Lung (tissue), 17 donors: ENCODE measurements at places on chromosomes 6 and 20. TPM values are rescaled to one million over a fixed set of nuclear protein-coding genes. Genes with fewer than 3 reads are reported as not detected.

DNA sequence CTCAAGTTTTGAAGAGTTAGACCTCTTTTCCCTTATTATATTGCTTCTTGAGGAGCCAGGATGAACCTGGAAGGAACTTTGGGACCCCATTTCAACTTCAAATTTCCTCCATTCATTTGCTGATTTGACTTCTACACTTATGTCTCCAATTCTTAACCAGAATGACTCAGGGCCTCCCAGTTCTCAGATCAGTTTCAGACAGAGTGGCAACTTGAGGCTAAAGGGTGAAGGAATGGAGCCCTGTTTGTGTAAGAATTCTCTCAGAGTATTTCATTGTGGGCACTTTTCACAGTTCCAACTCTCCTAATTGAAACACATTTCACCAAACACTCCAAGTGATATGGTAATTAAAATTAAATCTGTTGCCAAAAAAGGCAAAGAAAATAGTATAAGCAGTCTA lies 109.0 kb upstream of the FLRT3 start:
- H3K27ac ChIP-seq, result no peak overlapping the region
- no peaks in the 10 kb centered on the region for H3K36me3 ChIP-seq
- no peak for DNase-seq

DNA sequence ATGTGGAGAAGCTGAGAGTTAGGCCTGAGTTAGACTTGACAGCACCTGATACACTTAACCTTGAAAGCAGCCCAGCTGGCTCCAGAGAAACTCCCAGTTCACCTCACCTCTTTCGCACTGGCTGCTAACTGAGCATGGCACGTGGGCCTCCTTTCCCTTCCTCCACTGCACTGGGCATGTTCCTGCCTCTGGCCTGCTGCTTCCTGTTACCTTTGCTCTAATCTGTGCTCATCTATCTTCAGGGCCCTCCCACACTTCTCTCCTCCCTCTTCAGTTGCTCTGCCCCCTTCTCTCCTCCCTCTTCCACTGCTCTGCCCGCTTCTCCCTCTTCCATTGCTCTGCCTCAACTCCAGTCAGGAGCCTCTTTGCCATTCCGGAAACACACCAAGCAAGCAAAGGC lies 13.7 kb upstream of the UBE2V1 start:
- no peak for DNase-seq
- no peak overlapping the region for H3K4me3 ChIP-seq
- H3K36me3 ChIP-seq, result peaks cover 59% of the 10 kb centered on the region
- no peaks in the 10 kb centered on the region for H3K4me1 ChIP-seq
- H3K27ac ChIP-seq, result no peak overlapping the region
- no peaks in the 10 kb centered on the region for H3K27me3 ChIP-seq

GRCh38 chr6:112330879-112331265 lies 16.3 kb upstream of the RFPL4B start:
- H3K4me1 ChIP-seq, result no peaks in the 10 kb centered on the region
- H3K27me3 ChIP-seq, result no peaks in the 10 kb centered on the region
- no peak for DNase-seq
- H3K4me3 ChIP-seq, result no peak overlapping the region
- H3K27ac ChIP-seq, result no peak overlapping the region
- H3K36me3 ChIP-seq, result no peaks in the 10 kb centered on the region

GRCh38 chr6:32156891-32157290 lies 3.0 kb downstream of the PPT2 start:
- no peak overlapping the region for H3K4me3 ChIP-seq
- peaks cover 15% of the 10 kb centered on the region for H3K4me1 ChIP-seq
- peaks cover 26% of the 10 kb centered on the region for H3K36me3 ChIP-seq
- no peak overlapping the region for H3K27ac ChIP-seq
- no peak for DNase-seq
- peaks cover 24% of the 10 kb centered on the region for H3K27me3 ChIP-seq

- no peaks in the 10 kb centered on the region for H3K36me3 ChIP-seq
- H3K4me1 ChIP-seq, result no peaks in the 10 kb centered on the region
- no peaks in the 10 kb centered on the region for H3K27me3 ChIP-seq
Observed at GRCh38 chr6:4667591-4667990, 108.6 kb upstream of the CDYL start.

DNA sequence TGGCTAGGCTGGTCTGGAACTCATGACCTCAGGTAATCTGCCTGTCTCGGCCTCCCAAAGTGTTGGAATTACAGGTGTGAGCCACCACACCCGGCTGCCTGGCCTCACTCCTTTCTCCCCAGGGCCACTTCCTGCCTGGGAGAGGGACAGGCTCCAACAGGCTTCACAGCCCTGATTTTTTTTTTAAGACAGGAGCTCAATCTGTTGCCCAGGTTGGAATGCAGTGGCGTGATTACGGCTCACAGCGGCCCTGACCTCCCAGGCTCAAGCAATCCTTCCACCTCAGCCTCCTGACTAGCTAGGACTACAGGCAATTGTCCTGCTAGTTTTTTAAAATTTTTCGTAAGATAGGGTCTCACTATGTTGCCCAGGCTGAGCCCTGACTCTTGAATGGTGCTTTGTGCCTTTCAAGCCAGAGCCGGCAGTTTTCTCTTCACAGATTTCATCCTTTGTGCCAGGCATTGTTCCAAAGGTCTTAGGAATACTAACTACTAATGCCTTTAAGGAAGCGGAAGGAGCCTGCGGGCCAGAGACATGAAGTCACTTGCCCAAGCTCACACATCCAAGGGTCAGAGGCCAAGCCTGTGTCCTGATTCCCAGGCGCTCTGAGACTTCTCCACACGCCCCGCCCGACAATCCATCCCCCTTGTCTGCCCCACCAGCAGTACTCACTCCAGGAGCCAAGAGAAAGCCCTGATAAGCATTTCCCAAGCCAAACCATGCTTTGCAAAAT lies 19.2 kb downstream of the CAPN11 start:
- peaks cover 3% of the 10 kb centered on the region for H3K27me3 ChIP-seq
- no peaks in the 10 kb centered on the region for H3K4me1 ChIP-seq
- H3K36me3 ChIP-seq, result no peaks in the 10 kb centered on the region

- no peak overlapping the region for H3K4me3 ChIP-seq
- H3K27me3 ChIP-seq, result peaks cover 40% of the 10 kb centered on the region
- DNase-seq, result no peak
- peak overlapping the region; percentile 46 for H3K27ac ChIP-seq
- peaks cover 7% of the 10 kb centered on the region for H3K4me1 ChIP-seq
Observed at GRCh38 chr20:1946762-1947534, 46.9 kb downstream of the PDYN start.

- no peak for DNase-seq
- no peaks in the 10 kb centered on the region for H3K36me3 ChIP-seq
Observed at GRCh38 chr6:167470101-167470835, 145.4 kb downstream of the TTLL2 start.

- no peaks in the 10 kb centered on the region for H3K27me3 ChIP-seq
- H3K4me3 ChIP-seq, result no peak overlapping the region
- H3K36me3 ChIP-seq, result no peaks in the 10 kb centered on the region
- no peaks in the 10 kb centered on the region for H3K4me1 ChIP-seq
- no peak for DNase-seq
Observed at GRCh38 chr6:147231589-147231988, 27.4 kb downstream of the STXBP5 start.

DNA sequence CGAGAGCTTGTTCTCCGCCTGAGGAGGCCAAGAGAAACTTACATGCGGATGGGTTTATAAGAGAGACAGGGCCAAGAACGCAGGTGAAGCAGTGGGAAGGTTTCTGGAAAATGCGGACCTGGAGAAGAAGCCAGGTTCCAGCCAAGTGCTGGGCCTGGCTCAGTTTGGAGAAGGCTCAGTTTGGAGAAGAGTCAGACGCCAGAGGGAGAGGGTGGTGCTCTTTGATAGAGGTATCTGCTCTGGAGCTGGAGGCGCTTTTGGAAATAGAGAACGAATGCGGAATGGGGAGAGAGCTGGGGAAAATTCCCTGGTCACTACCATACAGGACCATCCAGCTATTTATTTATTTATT lies 753 bp downstream of the RSPH9 start:
- H3K36me3 ChIP-seq, result peaks cover 7% of the 10 kb centered on the region
- no peaks in the 10 kb centered on the region for H3K27me3 ChIP-seq
- H3K4me1 ChIP-seq, result peaks cover 3% of the 10 kb centered on the region
- no peak overlapping the region for H3K4me3 ChIP-seq
- DNase-seq, result no peak

DNA sequence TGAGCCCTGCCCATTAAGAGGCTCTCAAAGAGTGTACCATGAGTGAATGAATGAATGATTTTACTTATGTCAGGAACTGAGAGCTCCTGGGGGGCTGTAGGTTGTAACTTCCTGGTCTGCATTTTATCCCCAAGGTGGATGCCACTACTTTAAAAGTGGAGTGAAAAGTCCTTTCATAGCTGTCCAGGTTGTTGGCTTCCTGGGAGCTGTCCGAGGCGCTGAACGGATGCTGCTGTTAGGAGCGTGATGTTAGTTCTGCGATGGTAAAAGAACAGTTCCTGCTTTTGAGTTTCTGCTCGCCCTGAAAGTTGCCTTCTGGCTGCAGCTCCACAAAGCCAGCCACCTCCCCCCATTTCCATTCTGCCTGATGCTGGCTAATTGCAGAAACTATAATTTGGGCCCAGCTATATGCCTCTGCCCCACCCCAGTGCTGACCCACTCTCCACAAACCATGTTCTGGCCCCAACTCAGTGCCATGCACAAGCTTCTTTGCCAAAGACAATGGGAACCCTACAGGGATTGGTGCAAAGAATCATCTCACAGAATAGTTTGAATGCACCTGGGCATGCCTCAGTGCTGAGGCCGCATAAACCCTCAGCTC lies 330.9 kb upstream of the CDH4 start:
- no peaks in the 10 kb centered on the region for H3K4me1 ChIP-seq
- H3K27me3 ChIP-seq, result no peaks in the 10 kb centered on the region
- no peaks in the 10 kb centered on the region for H3K36me3 ChIP-seq
- H3K27ac ChIP-seq, result no peak overlapping the region

- no peaks in the 10 kb centered on the region for H3K36me3 ChIP-seq
- peaks cover 8% of the 10 kb centered on the region for H3K4me1 ChIP-seq
- peak within 1 kb of the TSS; percentile 10 for H3K4me3 ChIP-seq
- H3K27me3 ChIP-seq, result peaks cover 10% of the 10 kb centered on the region
Observed at GRCh38 chr6:27312146-27312949, at the start of gene POM121L2. POM121L2 (minus strand) TSS chr6:27312273; CDS start chr6:27312170, 103 bp downstream.

Gene CDH22
- total RNA-seq, result 0.25 TPM

Gene TNFRSF21
- 21.8 TPM for total RNA-seq

Gene REV3L
- 91.4 TPM for total RNA-seq

Gene HEY2
- 1.0 TPM for total RNA-seq

Gene RSPO3
- 5.5 TPM for total RNA-seq

Gene XKR7
- 0.12 TPM for total RNA-seq

Gene PTK7
- 173 TPM for total RNA-seq
